Adrenal gland (tissue), 19 donors: ENCODE measurements at places on chromosomes 7 and 10.

DNA sequence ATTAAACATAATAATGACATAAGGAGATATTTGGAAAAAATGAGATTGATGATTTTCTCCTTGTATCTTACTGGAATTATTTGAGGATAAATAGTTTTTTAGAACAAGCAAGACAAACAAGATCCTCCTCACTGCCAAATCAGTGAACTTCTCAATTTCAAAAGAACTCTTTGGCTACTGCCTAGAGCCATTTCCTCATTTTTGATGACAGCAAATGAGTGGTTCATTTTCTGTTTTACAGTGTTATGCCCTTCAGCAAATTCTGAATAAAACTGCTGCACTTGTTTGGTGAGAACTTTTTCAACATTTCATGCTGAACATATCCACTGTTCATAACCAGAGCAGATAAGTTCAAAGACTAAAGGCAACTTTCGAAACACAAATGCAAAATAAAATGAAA, 42.5 kb upstream of the AHR start:
- DNase-seq, result no peak

DNA sequence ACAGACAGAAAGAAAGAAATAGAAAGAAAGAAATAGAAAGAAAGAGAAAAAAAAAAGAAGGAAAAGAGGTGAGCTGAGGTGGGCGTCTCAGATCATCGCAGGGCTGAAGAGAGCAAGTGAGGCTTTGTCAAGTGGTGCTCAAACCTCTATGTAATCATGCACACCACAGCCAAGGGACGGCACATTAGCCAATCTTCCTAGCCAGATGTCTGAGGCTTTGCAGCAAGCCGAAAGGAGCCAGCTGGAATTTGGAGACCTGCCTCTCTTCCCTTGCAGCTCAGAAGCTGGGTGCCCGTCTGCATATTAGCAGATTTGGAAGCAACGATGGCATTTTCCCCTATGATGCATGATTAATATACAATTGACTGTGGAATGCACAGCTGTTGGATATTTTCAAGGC, 52.5 kb downstream of the ADRA2A start:
- DNase-seq, result no peak

- no peak for DNase-seq
Observed at GRCh38 chr10:29688230-29688661, 53.5 kb upstream of the SVIL start.

- no peak for DNase-seq
Observed at GRCh38 chr10:66162560-66163143, 763.2 kb upstream of the LRRTM3 start.

- DNase-seq, result no peak
Observed at GRCh38 chr10:119360181-119360921, 153.0 kb downstream of the GRK5 start.

DNA sequence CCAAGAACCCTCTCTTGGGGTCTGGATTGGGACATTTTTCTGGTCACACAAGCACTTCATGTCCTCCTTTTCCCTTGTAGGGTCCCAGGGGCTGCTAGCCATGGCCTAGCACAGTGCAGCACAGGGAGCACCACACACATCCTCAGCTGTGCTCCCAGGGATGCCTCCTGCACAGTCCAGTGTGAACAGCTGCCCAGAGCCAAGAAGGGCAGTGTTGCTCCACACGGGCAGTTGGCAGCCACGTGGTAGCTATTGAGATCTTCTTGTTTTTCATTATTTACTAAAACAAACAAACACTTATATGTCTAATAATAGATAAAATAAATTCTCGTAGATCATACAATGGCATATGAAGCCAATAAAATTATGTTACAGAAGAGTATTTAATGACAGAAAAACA, 13.9 kb upstream of the LANCL2 start:
- no peak for DNase-seq

DNA sequence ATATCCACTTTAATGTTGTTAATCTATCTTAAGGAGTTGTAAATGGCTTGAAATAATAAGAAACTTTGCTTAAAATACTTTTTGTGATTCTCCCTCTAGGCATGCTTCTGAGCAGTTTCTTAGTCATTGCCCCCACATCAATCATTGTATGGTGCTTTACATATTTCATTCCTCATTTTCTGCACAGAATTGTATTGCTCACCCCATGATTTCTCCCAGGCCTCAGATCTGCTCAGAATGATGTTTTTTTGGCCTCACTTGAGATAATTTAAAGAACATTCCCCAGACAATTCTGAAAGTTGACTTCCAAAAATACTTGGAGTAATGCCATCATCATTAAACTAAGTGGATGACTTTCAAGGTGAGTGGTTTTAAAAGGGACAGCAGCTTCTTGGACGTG, 82.1 kb upstream of the PRPS1L1 start:
- no peak for DNase-seq

DNA sequence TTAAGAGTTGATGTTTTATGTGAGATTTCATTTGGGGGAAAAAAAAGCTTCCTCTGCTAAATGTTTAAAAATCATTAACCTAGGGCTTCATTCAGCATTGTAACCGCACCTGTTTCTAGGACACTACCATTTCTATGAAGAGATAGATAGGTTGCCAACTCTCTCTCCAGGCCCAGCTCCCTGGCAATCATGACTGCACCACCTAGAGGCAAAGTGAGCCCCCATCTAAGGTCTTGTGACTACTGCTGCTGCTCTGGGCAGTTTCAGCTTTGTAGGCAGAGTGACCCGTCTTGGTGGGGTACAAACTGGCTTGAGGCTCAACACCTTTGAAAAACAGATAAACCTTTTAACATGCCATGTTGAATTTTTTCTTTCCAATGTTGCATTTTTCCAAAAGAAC, 27.3 kb upstream of the MRC1 start:
- no peak for DNase-seq
